Osteocyte (in vitro differentiated cells): ENCODE measurements at places on chromosomes 7 and 10. TPM values are rescaled to one million over a fixed set of nuclear protein-coding genes. Genes with fewer than 3 reads are reported as not detected.
A peak's percentile ranks its signal among the peaks of the same experiment; 100 is the strongest.

- DNase-seq: no peak
These were observed 226.2 kb downstream of the THSD7A start for GRCh38 chr7:11605749-11606148.

GRCh38 chr7:25775999-25776743, 375.8 kb upstream of the NFE2L3 start:
- peak; percentile 25 for DNase-seq

DNA sequence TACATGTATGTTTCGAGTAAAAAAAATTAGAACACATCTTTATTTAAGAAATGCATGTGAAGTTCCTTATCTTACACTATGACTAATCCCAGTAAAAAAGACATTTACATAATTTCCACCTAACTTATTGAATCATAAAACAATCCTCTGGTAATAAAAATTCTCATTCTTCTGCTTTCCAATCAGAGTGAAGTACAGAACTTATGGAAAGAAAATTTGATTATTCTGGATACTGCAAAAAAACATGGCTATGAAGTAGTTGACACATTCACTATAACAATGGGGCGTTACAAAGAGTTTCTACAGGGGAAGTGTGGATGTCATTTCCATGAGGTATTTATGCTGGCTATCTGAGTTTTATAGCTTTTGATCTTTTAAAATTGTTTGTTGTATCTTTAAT, 57.7 kb upstream of the WNT16 start:
- DNase-seq: no peak

DNA sequence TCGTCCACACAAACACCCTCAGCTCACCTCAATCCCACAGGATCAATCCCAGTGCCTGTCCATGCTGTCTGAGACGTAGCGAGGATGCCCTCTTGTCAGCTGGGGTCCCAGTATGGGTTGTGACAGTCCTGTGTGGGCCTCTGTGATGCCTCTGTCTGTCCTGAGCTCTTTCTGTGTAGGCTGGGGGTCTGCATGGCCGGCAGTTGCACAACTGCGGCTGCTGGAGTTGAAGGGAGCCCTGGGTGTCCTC, 12.4 kb downstream of the ANTXRL start:
- DNase-seq: peak; percentile 73

DNA sequence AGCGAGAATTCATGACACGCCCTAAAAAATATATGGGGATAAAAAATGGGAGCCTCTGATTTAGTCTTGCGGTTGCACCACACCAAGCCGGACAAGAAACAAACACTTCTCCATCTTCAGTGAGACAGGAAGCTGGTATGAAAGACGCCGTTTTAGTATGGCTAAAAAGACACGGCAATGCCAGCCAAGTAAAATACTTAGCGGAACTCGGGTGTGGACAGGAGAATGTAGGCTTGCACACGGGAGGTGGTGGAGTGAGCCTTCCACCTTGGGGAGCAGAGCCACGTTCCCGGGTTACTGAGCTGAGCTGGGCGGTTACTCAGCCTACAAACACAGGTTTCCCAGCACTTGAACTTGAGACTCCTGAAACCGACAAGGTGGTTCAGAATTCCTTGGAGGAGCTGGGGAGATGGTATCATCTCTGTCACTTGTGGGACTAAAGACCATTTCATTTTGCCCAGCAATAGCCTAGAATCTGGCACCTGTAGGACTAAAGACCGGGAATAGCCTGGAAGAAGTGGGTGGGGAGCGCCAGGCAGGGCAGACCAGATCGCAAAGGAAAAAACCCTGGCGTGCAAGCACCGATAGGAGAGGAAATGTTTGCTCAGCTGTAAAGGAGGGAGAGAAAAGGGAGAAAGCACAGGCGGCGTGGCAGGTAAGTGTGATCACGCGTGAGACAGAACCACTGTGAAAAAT, 34.8 kb upstream of the SEPHS1 start:
- DNase-seq: no peak

HMX2 gene
- not detected in 2 replicates for total RNA-seq

- DNase-seq: no peak
These were observed 18.3 kb downstream of the CPA1 start for GRCh38 chr7:130398526-130399090.

GRCh38 chr7:105655067-105655466, 73.8 kb upstream of the EFCAB10 start:
- DNase-seq: no peak

- DNase-seq: no peak
These were observed 85.0 kb upstream of the NAMPT start for GRCh38 chr7:106369816-106370215.

DNA sequence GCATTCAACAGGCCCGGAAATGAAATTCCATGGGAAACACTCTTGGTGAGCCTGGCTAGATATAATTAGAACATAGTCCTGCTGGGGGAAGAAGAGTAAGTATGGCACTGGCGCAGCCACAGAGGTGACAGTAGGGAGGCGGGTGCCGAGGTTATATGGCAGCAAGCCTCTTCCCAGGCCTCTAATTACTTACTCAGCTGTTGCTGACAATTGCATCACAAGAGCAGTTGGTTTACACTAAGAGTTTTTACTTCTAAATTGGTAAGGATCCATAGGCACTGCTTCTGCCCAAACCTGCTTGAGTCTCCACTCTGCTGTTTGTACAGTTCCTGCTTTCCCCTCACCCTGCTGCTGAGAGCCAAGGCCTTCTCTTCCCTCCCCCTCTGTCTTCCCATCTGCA, 93.3 kb upstream of the DUSP5 start:
- DNase-seq: no peak

GRCh38 chr7:34015651-34016050, 110.3 kb downstream of the BMPER start:
- no peak for DNase-seq

DNA sequence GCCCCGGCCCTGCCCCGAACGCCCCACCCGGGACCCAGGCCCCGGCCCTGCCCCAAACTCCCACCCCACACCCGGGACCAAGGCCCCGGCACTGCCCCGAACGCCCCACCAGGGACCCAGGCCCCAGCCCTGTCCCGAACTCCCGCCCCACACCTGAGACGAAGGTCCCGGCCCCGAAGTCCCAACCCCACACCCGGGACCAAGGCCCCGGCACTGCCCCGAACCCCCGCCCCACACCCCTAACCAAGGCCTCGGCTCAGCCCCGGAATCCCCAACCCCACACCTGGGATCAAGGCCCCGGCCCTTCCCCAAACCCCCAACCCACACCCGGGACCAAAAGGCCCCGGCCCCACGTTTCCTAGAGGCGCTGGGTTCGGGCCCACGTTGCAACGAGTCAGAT, 1.1 kb upstream of the LARP4B start:
- no peak for DNase-seq

- DNase-seq: no peak
These were observed 18.0 kb downstream of the MACC1 start for GRCh38 chr7:20199015-20199737.

- DNase-seq: no peak
These were observed 15.8 kb downstream of the ATP6V1F start for GRCh38 chr7:128878226-128879105.

GRCh38 chr10:13414855-13415254, 66.8 kb upstream of the SEPHS1 start:
- DNase-seq: no peak

DNA sequence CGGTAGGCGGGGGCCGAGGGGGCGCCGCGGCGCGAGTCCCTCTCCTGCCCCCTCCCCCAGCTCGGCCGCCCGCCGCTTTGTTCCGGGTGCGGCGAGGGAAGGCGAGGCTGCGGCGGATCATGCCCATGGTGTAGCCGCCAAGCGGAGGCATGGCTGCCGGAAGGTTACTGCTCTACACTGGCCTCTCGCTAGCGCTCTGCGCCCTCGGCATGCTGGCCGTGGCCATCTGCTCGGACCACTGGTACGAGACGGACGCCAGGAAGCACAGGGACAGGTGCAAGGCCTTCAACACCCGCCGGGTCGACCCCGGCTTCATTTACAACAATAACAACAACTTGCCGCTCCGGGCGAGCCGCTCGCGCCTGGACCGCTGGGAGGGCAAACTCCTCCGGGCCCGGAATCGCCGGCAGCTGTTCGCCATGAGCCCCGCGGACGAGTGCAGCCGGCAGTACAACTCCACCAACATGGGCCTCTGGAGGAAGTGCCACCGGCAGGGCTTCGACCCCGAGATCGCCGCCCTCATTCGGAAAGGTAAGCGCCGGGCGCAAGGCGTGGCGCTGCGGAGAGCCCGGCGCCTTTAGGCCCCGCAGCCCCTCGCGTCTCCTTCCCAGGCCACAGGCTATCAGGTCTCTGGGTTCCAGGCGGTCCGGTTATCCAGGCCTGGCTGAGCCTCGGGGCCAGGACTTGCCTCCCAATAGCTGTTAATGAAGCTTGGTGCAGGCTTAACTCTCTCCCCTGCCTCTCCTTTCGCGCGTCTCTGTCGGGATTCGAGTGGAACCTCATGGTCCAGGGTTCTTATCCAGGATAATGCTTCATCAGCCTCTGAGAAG, 513 bp downstream of the TMEM178B start:
- no peak for DNase-seq

PRSS37 gene
- total RNA-seq: not detected in 2 replicates

GRCh38 chr10:126027692-126028091, 131.3 kb downstream of the FANK1 start:
- no peak for DNase-seq

CDC14C gene
- total RNA-seq: not detected in 2 replicates

GRCh38 chr10:130808686-130809085, 502.8 kb downstream of the TCERG1L start:
- peak; percentile 72 for DNase-seq

SMIM30 gene
- 43.5 and 43.9 TPM in 2 replicates for total RNA-seq

DNA sequence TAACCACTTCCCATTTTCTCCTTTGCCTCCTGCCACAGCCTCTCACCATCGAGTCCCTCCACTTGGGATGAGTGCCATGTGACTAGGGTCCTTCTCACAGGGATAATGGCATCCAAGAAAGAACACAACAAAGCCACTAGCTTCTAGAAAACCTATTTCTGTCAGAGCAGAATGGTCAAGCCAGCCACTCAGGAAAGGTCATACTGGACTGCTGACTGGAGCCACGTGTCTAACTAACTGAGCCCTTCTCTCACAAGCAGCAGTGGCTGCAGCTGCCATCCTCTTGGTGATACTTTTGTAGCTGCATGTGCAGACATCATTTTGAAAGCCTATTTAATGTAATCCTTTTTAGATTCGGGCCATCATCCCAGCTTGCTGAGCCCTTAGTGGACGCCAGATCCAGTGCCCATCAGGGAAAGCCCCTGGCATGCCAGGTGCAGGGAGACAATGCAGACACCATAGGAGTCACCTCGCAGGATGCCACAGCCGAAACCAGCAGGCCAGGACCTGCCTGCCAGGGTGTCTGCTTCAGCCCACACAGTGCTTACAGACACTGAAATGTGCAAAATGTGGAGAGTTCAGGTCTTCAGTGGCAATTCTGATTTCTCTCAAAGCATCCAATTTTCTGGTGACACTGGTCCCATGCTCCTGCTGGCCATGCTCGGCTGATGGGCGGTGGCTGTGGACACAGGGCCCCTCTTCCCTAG, 98.3 kb upstream of the DDC start:
- DNase-seq: no peak

DNA sequence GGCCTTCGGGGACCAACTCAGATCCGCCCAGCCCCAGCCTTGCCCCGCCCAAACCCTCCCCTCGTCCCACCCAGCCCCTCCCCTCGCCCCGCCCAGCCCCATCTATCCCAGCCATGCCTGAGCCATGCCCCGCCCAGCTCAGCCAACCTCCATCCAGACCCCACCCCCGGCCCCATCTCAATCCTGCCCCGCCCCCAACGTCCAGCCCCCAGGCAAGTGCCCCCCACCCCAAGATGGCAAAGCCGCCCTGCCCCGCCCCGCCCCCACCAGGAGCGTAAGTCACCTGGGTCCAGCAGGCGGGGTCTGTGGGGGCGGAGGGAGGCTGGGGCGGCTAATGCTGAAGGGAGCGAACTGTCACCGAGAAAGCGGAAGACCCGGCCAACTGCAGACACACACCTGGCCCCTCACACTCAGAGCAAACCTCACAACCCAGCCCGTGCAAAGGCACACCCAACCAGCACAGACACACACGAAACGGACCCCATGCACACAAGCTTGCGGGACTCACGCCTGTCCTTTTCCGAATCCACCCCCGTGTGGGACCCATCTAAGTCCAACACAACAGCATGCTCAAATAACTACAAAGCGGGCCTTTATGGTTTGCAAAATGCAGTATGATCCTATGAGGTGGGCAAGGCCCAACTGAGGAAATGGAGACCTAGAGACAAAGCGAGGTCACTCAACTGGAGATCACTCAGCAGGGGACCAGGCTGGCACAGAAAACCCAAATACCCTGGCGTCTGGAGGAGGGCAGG, 11.5 kb upstream of the OGA start:
- no peak for DNase-seq

- DNase-seq: no peak
These were observed 68.9 kb downstream of the EBLN1 start for GRCh38 chr10:22148961-22149360.

- no peak for DNase-seq
These were observed 342.7 kb downstream of the GRID1 start for GRCh38 chr10:86023931-86024280.

DNA sequence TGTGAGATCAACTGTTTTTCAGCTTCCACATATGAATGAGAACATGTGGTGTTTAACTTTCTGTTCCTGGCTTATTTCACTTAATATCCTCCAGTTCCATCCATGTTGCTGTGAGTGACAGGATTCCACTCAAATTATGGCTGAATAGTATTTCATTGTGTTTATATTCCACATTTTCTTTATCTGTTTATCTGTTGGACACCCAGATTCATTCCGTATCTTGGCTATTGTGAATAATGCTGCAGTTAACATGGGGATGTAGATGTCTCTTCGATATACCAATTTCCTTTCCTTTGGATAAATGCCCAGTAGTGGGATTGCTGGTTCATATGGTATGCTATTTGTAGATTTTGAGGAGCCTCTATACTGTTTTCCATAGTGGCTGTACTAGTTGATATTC, 47.9 kb downstream of the GALNT11 start:
- no peak for DNase-seq
